NCI-H2029 treated with DMSO at 0.1 percent for 48 hours (cell line): ENCODE measurements at places on chromosomes 3 and 15.
A peak's percentile ranks its signal among the peaks of the same experiment; 100 is the strongest.

- peak; percentile 45 for DNase-seq
These were observed 12.7 kb downstream of the PLXND1 start for GRCh38 chr3:129593595-129594339.

DNA sequence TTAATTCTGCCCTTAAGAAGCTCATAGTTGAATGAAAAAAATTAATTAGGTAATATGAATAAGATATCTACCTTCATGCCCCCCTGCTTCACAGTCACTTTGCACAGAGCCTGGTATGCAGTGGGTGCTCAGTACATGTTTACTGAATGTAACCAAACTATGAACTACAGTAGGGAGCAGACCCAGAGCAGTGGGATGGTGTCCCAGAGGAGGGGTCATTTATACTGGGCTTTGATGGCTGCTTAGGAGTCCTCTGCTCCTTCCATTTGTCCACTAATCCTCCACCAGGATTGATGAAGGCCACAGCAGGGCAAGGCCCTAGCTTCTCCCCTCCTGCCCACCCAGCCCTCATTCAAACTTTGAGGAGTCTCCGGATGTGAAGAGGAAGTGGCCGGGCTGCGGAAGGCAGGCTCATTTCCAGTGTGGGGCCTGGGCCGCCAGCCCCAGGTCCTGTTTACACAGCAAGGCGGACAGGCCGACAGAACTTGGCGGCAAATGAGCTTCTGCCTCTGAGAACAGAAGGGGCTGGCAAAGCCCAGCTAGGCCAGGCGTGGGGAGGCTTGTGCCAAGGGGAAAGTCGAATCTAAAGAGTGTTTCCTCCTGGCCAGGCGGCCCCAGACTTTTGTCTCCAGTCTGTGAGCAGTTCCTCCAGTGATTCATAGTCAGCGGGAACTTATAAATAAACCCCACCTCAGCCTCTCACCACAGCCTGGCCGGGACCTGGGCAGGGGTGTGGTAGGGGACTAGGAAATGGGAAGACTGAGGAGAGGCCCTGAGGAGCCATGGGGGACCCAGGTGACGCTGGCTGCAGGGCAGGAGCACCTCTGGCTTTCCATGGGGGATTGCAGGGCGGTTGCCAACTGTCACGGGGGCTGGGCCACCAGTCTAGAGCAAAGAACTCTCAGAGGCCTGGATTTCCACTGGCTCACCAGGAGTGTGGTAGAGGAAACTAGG, 51.6 kb upstream of the LCTL start:
- no peak for DNase-seq

DNA sequence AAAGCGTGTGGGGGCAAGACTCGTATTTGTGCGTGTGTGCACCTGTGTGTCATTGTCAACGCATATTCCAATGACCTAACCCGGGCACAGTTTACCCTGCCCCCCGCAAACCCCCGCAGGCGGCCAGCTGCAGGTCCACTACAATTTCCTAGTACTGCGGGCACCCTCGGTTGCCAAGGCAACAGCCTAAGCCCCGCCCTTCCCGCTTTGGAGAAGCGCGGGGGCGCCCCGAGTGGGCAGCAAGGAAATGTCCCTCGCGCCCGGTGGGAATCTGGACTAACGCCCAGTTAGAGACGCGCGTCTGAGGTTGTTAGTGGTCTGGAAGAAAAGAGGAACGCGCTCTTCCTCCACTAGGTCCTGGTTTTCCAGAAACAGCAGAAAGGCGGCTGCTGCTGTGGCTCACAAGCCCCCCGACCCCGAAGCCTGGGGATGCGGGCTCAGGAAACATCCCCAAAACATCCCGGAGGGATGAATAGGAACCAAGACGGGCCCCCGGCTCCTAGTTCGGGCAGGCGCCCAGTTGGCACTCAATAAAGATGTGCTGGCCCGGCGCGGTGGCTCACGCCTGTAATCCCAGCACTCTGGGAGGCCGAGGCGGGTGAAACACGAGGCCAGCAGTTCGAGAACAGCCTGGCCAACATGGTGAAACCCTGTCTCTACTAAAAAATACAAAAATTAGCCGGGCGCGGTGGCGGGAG, 1.1 kb downstream of the ABHD14A start:
- no peak for DNase-seq

GRCh38 chr3:194082743-194083636, 53.0 kb upstream of the HES1 start:
- no peak for DNase-seq

- DNase-seq: no peak
These were observed 2.5 kb downstream of the GOLIM4 start for GRCh38 chr3:168093229-168093628.

DNA sequence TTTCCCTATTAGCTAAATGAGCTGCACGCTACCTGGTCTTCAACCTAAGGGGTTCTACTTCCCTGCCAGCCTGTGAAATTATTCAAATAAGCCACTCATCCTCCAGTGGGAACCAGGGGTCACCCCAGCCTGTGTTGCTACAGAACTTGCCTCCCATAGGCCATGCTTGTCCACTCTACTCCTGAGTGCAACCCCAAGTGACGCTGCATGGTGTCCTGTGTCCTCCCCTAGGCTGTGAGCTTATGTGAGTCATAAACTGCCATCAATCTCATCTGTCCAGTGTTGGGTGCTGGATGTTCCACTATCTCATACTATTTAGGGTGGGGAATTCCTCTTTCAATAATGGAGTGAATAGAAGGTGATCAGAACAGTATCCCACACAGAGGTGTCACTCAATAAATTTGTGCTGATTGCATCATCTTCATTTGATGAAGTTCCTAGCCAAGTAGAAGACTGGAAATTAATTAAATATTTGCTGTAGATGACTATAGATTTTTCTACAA, 49.8 kb upstream of the SSR3 start:
- no peak for DNase-seq

DNA sequence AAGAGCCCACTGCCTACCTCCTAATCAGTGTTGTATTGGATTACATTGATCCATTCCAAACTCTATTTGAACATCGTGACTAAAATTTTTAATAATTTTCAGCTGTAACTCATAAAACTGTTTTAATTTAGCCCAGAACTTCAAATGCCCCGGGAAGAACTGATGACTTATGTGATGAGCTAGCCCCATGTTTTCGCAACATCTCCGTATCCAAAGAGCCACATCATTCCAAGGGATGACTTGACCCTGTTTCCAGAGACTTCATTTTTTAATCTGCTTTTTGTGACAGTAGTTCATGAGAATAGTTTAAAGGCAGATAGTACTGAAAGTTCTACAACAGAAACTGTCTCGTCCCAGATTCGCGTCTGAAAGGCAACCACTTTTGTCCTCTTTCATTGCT, 97.4 kb downstream of the STAC start:
- no peak for DNase-seq

DNA sequence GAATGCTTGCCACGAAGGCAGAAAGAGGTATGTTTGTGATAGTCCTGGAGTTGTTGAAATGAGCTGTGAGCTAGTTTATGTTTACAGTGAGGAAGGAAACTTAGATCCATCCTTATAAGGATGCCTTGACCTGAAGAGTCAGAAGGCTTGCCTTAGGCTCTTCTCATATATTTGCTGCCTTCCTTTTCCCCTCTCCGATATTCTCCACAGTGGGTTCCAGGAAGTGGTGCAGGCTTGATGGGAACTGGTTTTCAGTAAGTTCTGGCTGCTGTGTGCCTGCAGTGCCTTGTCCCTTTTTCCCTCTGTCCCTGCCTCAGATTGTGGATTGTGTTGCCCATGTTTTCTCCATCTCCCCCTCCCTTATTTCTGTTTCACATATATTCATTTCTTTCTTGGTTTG, 287.3 kb upstream of the UBE2E1 start:
- peak; percentile 46 for DNase-seq
